ENCODE measurements at places on chromosomes 16 and 17. TPM values are rescaled to one million over a fixed set of nuclear protein-coding genes. Genes with fewer than 3 reads are reported as not detected.
A peak's percentile ranks its signal among the peaks of the same experiment; 100 is the strongest.

Gene APRT
- 418 TPM for polyA plus RNA-seq

- DNase-seq: peak; percentile 18
Measured at GRCh38 chr17:39196808-39197291, 619 bp downstream of the CACNB1 start.

- no peak for DNase-seq
Measured at GRCh38 chr16:20610211-20610891, 34.2 kb upstream of the ACSM2B start.

DNA sequence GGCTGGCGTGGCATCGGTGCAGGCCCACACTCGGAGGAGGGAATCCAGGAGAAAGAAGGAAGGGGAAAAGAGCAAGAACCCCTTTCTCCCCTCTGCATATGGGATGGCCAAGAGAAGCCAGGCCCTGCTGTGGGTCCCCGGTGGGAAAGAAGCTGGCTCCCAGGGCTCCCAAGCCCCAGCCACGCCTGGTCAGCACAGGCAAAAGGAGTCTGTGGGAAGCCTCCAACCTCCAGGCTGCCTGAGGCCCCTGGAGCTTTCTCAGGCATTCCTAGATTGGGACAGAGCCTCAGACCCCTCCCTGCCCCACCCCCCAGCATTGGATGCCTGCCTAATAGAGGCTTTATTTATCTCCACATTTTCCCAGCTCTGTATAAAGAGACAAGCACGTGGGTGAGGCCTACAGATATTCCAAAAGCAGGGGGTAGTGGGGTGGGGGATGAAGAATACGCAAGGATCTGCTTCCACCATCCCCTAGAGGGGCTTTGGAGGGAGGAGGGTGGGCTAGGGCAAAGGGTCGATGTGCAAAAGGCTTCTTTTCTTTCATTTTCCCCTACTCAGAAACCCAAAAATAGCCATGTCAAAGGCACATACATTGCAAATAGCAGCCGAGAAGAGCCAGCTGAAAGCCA is 56.4 kb downstream of the MPRIP start:
- no peak for DNase-seq

- DNase-seq: no peak
Measured at GRCh38 chr16:78473031-78473699, 373.7 kb downstream of the WWOX start.

Gene HOXB9
- polyA plus RNA-seq: not detected

- peak; percentile 60 for DNase-seq
Measured at GRCh38 chr16:30882429-30883310, 11.2 kb downstream of the BCL7C start.

DNA sequence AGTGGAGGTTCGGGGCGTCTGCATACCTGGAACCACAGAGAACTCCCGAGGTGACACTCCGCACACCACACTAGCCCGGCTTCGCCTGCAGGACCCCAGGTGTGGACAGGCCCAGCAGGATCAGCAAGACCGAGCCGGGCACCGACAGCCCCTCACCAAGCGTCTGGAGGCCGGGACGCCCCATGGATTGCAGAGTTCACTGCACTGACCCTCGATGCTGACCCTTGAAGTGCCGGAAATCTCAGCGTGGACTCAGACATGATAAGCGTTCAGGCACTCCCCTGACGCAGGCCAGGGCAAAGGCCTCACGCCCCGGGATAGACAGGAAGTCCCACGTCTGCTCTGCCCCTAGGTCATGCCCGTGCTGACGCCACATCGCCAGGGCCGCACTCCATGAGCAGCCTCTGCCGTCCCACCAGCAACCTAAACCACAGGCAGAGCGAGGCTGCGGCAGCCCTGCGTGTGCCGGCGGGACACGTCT is 26.0 kb downstream of the ACSF3 start:
- no peak for DNase-seq

DNA sequence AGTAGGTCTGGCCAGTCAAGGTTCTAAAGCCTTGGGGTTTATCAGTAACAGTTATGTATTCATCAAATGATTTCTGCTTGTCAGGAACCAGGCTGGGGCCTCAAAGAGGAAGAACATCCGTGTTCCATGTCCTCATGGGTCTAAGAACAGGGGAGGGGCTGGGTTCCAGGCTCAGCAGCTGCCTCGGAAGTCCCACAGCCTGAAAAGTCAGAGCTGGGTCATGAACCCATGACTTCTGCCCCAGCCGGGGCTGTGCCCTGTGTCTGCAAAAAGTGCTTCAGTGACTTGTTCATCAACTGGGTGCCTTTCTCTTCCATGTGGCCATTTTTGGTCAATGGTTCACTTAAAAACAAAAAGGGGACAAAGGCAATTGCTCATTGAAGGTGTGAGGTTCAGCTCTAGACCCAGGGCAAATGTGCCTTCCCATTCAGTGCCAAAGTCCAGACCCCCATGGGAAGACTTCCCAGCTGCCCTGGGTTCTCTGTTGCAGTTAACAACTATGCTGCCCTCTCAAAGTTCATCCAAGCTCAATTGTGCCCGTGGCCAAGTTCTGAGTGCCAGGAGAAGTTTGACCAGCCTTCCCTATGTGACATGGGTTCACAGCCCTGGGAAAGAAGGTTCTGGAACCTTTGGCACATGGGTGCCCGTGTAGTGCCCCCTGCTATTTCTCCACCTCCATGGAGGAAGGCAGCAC is 18.5 kb downstream of the TBKBP1 start:
- DNase-seq: no peak

DNA sequence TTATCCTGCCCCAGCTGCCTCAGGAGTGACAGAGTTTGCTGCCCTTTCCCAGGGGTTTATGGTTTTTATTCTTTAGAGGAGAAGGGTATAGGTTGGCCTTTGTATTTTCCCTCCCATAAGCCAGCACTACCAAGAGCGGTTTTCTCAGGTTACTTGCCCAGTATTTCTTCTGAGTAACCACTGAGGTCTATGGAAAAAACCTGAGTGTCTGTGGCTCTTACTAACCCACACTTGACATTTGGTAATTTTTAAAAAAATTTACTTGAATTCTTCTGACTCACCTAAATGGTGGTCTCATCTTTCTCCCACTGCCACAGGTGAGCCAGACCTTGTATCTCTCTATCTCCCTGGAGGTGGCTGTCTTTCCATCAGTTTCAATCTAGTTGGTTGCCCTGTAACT is 6.0 kb downstream of the SLC7A6 start:
- no peak for DNase-seq

DNA sequence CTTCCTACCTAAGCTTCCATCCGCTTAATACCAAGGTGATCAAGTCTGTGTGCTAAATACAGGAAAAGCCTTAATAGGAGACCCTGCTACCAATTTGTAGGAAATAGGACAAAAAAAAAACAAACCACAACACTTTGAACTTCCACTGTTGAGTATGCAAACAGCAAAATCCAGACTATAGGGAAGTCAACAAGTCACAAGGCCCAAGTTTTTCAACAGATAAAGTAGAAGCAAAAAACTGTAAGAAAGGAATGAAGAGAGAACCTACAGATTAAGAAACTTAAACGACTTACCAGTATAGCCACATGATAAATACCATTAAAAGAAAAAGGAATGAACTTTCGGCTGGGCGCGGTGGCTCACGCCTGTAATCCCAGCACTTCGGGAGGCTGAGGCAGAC is 7.4 kb downstream of the USP22 start:
- no peak for DNase-seq

Gene HS3ST3A1
- polyA plus RNA-seq: 5.0 TPM

GRCh38 chr16:1537138-1537577 is 3.7 kb downstream of the TMEM204 start:
- DNase-seq: no peak

Gene PDPK1
- polyA plus RNA-seq: 33.7 TPM

Gene KLHL10
- 0.21 TPM for polyA plus RNA-seq

DNA sequence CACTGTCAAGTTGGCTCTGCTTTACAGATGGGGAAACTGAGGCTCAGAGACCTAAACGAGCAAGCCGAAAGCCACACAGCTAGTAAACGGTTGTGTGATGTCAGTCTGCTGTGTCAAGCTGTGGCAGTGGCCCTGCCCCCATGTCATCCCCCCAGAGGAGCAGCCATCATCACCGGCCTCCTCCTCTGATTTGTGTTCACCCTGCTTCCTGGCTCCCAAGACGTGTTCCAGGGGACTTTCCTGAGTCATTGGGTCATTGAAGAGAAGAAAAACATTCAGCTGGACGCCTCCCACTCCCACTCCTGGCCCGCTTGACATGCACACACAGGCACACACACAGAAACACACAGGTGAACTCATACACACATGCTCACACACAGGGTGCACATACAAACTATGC is 54.0 kb upstream of the CIBAR2 start:
- DNase-seq: no peak

DNA sequence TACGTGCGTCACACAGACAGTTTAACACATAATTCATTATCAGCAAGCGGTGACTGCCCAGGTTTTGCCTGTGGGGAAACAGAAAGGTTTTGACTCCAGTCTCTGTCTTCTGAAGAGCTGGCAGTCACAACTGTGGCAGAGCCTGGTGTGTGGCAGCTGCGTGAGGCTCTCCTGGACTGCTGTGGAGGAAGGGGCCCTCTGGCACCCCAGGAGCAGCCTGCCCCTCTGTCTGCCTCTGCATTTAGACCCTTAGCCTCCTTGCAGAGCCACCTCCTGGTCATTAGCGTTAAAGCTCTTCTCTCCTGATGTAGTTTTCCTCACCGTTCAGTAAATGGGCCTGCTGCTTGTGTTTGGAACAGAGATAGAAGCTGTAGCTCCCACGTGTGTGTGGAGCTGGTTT is 10.9 kb downstream of the RAB40C start:
- DNase-seq: no peak

DNA sequence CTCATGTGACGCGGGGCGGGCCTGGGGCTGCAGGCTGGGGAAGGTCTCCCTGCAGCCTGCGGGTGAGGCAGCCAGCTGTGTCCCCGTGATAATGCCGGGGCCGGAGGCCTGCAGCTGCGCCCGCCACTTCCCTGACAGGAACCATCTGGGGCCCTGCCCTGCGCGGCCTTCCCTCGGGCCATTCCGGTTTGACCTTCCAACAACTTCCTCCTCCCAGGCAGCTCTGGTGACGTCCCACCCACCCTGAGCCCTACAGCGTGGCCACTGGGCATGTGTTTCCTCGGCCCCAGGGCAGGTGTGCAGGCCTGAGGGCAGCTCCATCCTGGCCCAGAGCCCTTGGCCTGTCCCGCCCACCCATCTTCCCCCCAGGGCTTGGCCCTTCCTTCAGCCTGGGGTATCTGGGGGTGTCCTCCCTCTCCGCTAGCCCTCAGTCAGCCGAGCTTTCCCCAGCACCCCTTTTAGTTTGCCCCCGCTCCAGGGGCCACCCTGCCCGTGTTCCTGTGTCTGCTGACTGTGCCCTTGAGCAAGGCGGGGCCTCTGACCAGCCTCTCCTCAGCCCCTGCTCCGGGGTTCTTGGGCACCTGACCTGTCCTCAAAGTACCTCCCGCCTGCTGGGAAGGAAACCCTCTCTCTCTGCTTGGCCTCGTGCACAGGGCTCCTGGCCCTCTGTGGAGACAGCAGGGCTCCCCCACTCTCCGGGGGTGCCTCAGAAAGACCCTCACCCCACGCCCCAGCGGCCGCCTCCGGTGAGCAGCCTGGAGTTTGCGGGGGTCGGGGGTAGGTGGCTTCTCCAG is at the start of gene CBFA2T3:
Gene CBFA2T3 (minus strand): TSS at position 190 of the 794 bp plus-strand sequence. CDS start 400 bp downstream, outside the sequence.
- no peak for DNase-seq

GRCh38 chr17:35191001-35191695 is 3.0 kb downstream of the SLC35G3 start:
- DNase-seq: no peak

- no peak for DNase-seq
Measured at GRCh38 chr17:76341301-76341700, 12.4 kb downstream of the PRPSAP1 start.

Gene ZNF18
- 12.8 TPM for polyA plus RNA-seq

Measured in CD4-positive, CD25-positive, alpha-beta regulatory T cell (primary cell).